ENCODE measurements at places on chromosomes 3 and 15.

- no peak for DNase-seq
Measured at GRCh38 chr3:144104679-144105078, 133.1 kb downstream of the DIPK2A start.

GRCh38 chr3:4864503-4864902 is 114.7 kb upstream of the BHLHE40 start:
- no peak for DNase-seq

DNA sequence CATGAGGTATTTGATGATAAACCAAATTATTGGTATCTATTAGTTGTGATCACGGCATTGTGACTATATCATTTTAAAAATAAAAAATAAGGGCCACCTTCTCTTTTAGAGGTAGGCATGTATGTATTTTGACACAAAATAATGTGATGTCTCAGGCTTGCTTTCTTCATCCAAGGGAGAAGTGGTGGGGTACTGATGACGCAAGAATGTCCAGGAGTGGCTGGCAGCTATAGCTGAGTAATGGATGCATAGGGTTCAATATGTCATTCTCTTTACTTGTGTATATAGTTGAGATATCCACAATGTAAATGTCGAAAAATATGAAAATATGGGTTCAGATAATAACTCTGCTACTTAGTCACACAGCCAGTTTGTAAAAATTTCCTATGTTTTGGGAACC is 46.8 kb upstream of the NSMCE3 start:
- no peak for DNase-seq

DNA sequence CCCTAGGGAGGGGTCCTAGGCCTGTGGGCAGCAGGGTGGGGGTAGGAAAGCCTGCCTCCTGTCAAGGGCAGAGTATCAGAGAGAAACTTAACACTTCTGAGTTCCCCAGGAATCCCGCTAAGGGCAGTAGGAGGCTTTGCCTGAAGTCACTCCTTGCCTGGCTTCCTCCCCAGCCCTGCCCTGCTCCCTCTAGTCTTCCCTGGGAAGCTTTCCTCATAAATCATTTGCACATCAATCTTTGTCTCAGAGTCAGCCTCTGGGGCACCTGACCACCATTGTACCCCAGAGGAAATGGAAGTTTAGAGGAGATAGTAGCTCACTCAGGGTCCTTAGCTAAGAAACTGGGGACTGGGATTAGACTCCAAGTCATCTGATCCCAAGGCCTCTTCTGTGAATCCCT is 129.4 kb upstream of the TLE3 start:
- no peak for DNase-seq

- DNase-seq: no peak
Measured at GRCh38 chr15:45164914-45165313, 22.9 kb downstream of the SHF start.

DNA sequence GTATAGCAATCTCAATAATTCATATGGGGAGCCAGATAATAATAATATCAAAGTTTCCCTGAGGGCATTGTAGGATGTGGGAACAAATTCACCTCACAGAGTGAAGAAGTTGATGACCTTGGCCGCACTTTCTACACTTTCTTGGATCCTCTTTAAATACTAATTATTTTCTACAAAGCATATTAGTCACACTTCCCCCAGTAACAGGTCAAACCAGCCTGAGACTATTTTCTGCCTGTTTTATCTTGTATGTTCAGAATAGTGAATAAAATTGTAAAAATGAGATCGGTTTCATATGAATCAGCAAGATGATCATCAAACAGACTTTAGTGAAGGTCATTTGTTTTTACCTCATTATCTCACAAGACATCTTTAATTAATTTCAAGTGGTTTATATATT is 2.3 kb upstream of the OR5K3 start:
- DNase-seq: no peak

DNA sequence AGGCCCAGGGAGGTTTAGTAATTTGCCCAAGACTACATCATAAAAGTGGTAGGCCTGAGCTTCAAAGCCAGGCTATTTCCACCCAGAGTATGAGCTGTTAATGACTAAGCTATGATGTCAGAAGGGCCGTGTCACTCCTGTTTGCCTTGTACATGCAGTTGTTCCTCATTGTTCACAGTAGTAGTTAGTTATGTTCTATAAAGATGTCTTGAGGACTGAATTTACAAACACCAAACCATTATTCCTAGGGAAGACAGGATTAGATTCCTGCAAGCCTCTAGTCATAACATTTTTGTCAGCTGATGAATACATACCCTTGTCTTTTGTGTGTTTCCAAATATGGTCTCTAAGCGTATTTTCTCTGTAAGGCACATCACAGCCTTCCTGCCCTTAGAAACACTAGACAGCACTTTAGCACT is 20.9 kb upstream of the LARS2 start:
- DNase-seq: no peak

DNA sequence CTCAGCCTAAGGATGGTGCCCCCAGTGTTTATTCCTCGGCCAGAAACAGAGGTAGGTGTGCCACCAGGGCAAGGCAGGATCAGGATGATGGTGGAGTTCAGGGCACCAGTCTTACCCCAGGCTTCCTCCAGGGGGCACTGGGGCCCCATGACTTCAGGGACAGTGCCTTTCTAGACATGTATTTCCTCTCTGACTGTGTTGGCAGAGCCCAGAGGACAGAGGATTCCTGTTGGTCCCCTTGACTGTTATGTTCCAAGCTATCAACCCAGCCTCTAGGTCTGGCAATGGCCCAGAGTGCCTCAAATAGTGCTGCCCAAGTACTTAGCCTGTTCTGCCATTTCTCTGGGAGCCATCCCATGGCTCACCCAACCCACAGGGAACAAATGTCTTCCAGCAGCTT is 2.8 kb downstream of the HEMK1 start:
- DNase-seq: peak; percentile 80

GRCh38 chr3:134694946-134695543 is 44.2 kb upstream of the KY start:
- no peak for DNase-seq

DNA sequence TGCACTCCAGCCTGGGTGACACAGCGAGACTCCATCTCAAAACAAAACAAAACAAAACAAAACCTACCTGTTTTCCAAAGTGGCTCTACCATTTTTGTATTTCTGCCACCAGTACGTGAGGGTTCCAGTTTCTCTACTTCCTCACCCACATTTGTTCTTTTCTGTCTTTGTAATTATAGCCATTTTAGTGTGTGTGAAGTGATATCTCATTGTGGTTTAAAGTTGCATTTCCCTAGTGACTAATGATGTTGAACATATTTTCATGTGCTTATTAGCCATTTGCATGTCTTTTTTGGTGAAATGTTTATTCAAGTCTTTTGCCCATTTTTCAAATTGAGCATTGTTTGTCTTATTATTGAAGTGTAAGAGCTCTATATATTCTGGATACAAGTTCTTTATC is 50.7 kb downstream of the TRA2B start:
- no peak for DNase-seq

- DNase-seq: no peak
Measured at GRCh38 chr3:153601374-153601853, 439.4 kb downstream of the RAP2B start.
